Liver (tissue), 10 donors: ENCODE measurements at places on chromosomes 12 and 14.

DNA sequence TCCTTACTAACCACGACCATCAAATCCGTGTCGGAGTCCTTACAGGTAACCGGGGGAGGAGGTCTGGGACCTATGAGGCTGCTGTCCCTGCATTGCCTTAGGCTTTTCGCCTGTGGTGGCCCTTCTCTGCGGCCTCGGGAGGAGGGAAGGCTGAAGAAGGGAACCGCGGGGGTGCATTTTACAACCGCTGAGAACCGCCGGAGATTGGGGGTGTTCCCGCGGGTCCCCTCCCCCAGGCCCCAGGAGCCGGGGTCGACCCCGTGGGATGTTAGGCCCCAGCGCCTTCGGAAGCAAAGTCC, 549 bp downstream of the GPHN start:
- DNase-seq = peak; percentile 35

DNA sequence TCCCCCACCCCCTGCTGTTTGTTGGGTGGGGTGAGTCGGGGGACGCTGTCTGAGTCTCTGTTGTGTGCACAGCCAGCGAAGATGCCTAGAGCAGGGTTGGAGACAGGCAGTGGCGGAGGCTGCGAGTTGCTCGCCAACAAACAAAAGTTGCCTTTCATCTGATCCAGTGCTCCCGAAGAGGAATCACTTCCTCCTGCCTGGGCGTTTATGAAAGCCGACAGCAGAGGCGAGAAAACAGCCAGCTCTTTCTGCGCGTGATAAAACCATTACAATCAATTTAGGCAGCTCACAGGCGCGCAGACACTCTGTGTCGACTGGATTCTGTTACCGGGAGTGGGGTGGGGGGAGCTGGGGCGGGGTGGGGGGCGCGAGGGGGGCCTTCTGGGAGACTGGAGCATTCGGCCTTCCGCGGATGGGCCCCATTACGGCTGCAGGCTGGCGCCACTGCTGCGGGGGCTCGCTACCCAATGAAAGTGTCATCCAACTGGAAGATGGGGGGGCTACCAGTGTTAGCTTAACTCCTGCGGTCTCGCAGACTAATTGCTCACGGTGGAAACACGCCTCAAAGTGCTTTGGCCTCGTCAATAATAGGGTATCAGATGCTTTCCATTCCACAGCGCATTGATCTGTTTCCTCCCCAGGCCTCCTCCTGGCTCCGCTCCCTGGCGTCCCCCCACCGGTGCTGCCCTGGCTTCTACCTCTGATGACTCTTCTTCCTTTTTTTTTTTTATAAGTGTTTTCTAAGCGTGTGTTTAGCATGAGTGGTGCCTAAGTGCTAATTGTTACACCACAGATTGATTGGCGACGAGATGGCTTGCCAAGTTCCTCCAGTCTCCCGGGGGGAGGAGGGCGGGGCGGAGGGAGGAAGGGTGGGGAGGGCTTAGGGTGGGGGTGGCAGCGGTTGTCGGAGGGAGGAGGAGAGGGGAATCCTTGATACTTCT, 678.4 kb downstream of the MED13L start:
- DNase-seq = no peak

DNA sequence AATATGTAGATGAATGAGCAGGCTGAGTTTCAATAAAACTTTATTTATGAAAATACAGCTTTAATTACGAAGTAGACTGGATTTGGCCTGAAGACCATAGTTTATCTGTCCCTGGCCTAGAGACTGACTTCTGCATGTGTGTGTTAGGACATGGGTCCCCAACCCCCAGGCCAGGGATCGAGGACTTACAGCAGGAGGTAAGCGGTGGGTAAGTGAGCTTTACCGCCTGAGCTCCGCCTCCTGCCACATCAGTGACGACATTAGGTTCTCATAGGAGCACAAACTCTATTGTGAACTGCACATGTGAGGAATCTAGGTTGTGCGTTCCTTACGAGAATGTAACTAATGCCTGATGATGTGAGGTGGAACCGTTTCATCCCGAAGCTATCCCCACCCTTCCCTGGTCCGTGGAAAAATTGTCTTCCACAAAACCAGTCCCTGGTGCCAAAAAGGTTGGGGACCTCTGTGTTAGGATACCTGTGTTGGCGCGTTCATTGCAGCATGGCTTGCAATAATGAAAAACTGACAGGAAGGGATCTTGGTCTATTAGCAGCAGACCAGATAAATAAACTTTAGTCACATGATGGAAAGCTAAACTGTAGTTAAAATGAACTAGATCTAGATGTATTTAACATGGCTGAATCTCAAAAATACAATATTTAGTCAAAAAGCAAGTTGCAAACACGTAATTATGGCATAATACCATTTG, 4.1 kb downstream of the GLRX5 start:
- no peak for DNase-seq

- DNase-seq = no peak
Measured at GRCh38 chr14:74326369-74327152, 21.7 kb upstream of the VRTN start.

DNA sequence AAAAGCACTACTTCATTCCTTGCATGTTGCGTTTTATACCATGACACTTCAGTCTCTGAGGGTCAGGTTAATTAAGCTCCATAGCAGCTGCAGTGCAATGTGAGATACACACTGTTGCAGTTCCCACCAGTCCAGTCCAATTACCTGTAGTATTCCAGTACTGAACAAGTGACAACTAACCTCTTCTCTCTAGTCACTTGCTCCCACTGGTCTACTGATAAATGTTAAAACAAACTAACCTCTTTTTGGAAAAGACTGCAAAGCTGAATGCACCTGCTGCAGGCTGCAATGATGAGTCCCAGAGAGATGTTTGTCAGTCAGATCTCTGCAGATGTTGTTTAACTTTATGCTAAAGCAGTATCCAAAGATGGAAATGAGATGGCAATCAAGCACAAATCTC, 7.9 kb downstream of the NOVA1 start:
- no peak for DNase-seq

GRCh38 chr14:78790271-78790670, 620.1 kb downstream of the NRXN3 start:
- no peak for DNase-seq

DNA sequence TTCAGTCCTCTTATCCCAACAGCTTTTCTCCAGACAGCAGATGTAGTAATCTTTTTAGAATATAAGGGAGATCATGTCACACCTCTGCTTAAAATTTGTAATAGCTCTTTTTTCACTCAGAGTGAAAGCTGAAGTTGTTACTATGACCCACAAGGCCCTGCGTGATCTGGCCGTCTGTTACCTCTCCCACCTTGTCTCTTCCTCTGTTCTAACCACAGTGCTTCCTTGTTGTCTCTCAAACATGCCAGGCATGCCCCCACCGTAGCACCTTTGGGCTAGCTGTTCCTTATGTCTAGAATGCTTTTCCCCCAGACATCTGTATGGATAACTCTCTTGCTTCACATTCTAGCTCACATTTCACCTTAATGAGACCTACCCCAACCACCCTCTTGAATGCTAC, 6.5 kb downstream of the NECAP1 start:
- no peak for DNase-seq

DNA sequence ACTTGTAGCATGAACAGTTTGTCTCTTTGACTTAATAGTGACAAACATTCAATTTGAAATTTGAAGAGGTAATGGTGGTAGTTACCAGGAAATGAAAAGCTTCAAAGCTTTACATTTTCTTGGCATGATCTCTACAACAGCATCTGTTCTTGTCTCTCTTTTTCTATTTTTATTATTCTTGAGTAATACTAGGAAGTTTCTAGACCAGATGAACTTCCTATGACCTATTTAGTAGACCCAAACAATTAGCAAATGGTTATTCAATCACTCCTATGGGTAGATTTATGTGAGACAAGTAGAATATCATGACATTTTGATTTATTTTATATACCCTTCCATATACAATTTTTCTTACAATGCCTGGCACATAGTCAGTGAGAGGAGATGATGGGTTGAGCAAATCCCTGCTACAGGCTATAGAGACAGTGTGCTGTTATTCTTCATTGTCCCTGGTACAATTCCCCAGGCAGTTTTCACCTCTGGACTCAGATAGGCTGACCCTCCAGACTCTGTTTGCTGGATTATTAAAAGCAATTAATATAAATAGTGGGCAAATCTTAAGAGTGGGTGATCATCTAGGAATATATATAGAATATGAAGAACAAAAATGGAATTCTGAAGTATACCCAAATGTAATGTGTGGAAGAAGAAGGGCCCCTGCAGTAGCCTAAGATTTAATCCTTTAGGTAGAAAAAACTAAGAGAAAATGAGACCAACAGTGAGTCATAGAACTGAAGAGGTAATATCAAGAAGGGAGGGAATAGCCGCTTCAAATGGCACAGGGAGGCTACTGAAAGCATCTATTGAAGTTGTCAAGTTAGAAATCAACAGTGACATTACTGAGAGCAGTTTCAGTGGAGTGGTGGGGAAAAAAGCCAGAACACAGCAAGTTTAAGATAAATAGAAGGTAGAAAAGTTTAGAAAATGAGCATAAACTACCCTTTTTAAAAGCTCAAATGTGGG, 512.0 kb downstream of the FOXG1 start:
- no peak for DNase-seq

DNA sequence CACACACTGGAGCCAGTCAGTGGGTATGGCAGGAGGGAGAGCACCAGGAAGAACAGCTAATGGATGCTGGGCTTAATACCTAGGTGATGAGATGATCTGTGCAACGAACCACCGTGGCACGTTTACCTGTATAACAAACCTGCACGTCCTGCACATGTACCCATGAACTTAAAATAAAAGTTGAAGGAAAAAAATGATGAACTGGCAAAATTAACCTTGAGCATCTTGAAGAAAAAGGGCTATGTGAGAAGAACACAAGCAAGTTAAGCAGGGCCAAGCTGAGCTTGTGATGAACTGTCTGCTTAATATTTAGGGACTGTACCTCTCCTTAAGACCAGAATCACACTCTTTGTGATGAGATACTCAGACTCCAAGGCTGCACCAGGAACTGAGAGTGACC, 70.0 kb downstream of the TTC6 start:
- DNase-seq = no peak

DNA sequence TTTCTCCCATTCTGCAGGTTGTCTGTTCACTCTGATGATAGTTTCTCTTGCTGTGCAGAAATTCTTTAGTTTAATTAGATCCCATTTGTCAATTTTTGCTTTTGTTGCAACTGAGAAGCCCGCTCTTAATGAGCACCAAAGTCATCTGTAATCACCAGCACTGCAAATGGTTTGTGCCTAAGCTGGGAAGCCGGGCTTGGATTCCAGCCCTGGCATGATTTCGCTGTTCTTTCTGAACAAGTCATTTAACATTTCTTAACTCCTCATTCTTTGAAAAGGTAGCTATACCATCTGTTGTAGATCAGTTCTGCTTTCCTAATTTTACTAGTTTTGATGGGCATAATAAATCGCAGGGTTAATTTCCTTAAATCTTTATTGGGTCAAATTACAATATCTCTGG, 32.1 kb downstream of the PIWIL1 start:
- no peak for DNase-seq

DNA sequence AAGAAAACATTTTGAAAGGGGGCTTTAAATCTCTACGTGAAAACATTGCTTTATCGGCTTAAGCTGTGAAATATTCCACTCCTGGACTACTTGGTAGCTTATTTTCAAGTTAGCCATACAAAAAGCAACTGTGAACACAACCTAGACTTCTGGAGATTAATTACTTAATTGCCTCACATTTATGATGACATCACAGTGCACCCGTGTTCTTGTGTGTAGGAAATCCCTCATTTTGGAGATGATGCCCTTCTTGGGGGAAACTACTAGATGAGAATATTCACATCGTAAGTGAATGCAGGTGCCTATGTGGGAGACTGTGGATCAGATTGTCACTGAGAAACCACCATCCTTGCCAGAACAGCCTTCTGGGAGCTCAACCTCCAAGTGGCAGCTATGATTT, 10.5 kb upstream of the B4GALNT3 start:
- no peak for DNase-seq

DNA sequence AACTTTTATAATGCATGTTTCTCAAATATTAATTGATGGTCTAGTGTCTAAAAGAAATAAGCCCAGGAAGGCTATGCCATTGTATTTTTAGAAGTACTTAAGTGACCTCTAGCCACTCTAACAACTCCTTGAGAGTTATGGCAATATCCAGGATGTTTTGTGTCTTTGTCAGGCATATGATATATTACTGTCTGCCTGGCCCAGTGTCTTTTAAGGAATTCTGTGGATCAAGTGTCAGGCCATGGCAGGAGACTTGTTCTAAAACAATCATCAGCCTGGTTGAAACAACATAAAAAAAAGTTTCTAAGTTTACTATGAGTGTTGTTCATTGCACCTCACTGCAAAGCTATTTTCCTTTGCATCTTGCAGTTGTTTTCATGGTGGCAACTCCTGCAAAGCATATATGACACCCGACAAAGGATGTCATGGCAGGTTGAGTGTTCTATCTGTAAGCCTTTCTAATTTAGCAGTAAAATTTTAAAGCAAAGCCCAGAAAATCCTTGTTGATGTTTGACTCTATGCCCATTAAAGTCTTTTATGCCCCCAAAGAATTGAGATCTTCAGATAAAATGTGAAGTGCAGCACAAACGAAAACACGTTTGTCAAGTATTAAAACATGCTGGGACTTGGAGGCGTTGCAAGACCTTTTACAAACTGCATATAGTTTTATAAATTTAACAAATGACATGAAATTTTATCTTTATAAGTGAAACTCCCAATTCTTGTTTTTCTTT, 89.5 kb upstream of the SLC38A2 start:
- DNase-seq = no peak

DNA sequence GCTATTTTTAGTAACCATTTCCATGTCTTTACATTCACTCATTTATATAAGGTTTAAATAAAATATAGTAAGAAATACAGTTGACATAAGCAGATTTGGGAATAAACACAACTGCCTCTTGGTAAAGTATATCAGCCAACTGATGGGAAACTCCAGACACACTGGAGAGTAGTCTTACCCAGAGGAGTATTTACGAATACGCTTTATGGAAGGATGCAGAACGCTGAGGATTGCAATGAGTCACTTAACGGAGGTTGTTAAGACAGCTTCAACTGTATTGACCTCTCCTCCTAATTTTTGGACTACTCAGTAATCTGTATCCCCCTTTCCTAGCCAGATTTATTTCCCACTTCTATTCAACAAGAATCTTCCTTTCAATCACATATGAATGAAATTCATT, 6.0 kb downstream of the C2CD5 start:
- DNase-seq = no peak

DNA sequence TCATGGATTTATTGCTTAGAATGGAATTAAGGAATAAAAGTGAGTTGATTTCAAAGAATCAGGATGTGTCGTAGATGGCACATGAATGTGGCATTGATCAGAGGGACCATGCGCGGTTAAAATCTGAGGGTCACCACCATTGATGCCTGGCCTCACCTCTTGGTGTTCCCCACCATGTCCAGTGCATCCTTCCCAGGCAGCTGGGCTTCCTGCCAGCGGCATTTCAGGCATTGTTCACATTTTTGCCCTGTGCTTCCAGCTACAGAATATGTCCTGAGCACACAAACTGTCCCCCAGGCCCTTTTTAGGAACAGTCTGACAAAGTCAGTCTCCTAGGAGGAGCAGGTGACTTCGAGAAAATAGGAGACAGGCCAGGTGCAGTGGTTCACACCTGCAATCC, 42.0 kb upstream of the TSPAN9 start:
- DNase-seq = no peak

- no peak for DNase-seq
Measured at GRCh38 chr12:116924558-116925453, 14.1 kb downstream of the FBXW8 start.
